ENCODE measurements at places on chromosomes 3 and 15.

DNA sequence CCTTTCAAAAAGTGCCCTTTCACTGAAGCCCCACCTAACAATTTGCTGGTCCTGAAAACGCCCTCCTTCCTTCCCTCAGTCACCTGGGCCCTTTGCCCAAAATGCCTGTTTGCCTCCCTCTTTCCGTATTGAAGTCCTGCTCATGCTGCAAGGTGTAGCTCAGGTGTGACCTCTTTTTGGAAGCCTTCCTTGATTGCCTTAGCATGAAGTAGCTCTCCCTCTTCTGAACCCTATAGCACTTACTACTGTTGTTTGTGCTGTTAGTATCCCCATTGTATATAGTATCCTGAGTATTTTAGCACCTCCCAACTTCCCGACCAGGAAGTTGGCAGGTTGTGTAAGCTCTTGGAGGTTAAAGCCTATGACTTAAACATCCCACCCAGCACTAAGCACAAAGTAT is 1.7 kb downstream of the PLS1 start:
- DNase-seq = no peak

DNA sequence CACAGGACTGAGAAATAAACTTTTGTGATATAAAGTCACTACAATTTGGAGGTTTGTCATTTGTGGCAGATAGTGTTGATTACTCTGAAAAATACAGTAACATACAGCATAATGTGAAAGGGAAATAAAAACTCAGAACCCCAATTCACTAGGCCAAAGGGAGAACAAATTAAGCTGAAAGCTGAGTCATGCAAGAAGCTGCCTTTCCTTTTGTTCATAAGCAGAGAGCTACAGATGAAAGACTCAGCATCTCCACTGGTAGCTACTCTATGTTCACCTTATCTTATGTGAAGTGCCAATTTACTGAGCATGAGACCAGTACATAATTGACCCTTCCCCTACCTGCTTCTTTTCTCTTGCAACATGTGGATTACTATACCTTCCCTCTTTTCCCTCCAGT is 19.3 kb upstream of the SLTM start:
- DNase-seq = no peak

GRCh38 chr3:13479332-13479581 is 849 bp upstream of the HDAC11 start:
- DNase-seq = peak; percentile 76

- DNase-seq = no peak
Measured at GRCh38 chr3:171994646-171995428, 44.5 kb upstream of the FNDC3B start.

DNA sequence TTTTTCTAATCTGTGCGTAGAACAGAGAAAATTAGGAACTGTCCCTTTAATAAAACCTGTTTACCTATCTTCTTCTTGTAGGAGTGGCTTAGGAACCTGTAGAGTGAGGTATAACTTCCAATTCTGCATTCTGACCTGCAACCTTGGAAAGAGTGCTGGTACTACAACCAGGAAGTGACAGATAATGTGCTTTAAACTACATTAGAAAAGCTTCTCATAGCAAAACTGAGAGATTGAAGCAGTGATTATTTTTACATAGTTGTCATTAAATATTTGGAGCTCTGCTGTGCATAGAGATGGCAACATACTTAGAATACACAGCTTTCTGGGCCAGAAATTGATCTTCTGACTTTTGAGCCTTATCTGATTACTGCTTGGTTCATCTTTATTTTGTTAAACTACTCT is 50.4 kb upstream of the ZDHHC23 start:
- DNase-seq = no peak

- DNase-seq = no peak
Measured at GRCh38 chr3:37136067-37136466, 38.3 kb downstream of the LRRFIP2 start.

GRCh38 chr15:61083081-61083787 is 145.9 kb downstream of the RORA start:
- no peak for DNase-seq

- no peak for DNase-seq
Measured at GRCh38 chr3:137761563-137762503, 2.3 kb upstream of the SOX14 start.

DNA sequence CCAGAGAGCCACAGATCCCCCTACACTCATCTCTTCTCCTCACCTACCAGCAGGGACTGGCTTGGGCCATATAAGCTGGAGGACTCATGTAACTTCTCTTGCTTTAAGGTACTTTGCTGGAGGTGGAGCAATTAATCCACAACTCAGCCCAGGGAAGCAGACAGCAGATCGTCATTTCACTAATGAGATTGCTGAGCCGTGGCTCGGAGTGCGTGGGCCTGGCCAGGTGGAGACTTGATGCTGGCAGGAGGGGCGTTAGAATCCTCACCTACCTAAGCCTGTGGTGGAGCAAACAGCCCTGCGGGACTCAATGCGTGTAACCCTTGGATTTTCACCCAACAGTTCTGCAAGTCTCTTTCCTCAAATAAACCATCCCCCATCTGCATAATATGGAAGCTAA is 253.2 kb downstream of the RORA start:
- no peak for DNase-seq

- no peak for DNase-seq
Measured at GRCh38 chr3:78689378-78689777, 1078.4 kb downstream of the ROBO1 start.

- no peak for DNase-seq
Measured at GRCh38 chr15:44084171-44084570, 110.9 kb downstream of the FRMD5 start.

DNA sequence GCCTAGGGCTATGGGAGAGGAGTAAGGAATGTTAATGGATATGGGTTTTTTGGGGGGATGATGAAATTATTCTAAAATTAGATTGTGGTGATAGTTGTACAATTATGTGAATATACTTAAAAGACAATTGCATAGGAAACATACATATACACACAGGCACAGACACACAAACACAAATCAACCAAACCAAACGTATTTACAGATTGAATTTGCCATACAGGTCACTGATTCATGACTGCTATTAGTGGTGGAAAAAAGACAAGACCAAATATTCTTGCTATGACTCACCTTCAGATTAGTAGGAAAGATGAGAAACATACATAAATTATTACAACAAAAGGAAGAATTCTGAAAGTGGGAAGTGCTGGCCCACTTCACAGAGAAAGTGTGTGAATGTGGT is 85.3 kb downstream of the C3orf38 start:
- DNase-seq = no peak

DNA sequence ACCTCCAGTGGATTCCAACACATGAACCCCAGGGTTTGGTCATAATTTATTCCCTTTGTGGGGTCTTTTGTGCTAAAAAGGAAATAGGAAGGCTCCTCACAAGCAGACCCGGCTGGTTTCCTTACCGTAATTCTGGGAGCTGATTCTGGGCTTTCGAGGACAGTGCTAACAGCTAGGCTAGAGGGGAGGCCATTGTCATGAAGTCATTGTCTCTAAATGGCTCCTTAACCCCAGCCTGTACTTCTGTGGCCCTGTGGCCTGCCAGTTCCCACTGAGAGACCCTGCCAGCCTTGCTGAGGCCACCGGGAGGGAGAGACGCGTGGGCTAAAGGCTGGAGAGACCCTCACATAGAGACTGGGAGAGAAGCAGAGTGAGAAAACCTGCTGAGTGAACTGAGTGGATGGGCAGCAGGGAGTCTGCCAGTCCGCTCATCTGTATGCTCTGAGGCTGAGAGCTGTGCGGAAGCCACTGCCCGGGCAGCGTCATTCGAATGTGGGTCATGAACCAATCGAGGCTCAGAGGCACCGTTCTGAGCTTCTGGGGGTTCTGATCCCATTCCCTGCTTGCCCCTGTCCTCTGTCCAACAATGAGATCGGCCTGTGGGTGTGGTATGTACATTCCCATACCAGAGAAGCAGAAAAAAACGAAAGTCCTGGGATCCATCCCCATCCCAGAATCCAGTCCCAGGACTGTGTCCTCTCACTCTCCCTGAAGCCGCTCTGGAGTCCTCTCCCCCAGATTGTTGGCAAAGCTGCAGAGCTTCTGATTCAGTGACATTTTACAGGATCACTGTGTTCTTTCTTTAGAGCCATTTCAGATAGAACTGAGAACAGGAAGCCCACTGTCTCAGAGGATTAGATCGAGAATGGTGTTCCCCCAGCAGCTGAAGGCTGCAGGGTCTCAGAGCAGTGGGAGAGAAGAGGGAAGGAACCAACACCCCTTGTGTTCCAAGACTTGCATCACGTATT is 21.3 kb upstream of the DGKG start:
- DNase-seq = no peak

- no peak for DNase-seq
Measured at GRCh38 chr3:127254730-127255129, 33.1 kb downstream of the PRR20G start.

DNA sequence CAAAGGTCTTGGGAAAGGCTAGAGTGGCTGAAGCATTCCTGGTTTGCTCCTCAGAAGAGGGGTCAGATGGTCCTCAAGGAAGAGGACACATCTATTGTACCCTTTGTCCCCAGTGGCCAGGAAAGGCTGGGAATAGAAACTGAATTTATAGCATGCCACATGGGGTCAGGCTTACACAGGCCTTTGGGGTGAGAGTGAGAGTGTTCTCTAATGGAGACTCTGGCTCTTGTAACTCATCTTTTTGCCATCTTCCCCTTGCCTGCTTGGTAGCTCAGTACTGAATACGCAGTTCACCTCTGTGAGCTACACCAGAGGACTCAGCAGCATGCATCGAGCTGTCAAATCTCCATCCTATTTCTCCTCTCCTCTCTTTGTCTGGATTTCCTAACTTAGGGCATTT is 87.5 kb downstream of the ATP2B2 start:
- DNase-seq = no peak

GRCh38 chr3:15496341-15496664 is 25.2 kb downstream of the COLQ start:
- DNase-seq = no peak

GRCh38 chr3:49536875-49537533 is 17.3 kb upstream of the BSN start:
- no peak for DNase-seq

DNA sequence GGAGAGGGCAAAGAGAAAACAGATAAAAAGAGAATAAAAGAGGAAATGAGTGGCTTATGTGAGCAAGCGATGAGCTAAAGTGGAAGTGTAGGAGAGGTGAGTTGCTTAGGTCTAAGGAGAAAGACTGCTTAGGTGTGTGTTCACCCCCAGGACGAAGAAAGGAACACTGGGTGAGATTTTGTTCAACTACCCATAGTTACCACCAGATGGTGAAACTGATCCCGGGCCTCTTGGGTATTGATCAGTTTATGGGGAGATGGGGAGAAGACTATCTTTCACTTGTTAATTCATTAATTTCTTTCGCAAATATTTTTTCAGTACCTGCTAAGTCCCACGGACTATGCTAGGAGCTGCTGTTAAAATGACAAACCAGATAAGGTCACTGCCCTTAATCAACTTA is 33.9 kb downstream of the GAP43 start:
- DNase-seq = no peak

- DNase-seq = no peak
Measured at GRCh38 chr3:75978686-75979085, 193.3 kb upstream of the ZNF717 start.

DNA sequence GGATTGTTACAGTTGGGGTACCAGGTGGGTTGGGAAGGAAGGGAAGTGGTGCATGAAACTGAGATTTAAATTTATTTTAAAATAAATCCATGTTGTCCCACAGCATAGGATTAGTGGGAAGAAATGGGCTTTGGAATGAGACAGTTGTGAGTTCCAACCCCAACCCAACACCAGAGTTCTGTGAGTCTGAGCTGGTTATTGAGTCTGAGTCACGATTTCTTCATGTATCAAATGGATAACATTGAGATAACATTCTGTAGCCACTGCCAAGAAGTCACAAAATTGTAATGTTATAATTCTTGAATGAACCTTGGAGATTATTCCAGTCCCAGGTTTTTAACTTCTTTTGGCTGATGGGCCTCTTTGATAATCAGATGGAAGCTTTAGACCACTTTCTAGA is 13.7 kb downstream of the IFT122 start:
- no peak for DNase-seq

- DNase-seq = no peak
Measured at GRCh38 chr15:100926971-100927756, 8.0 kb downstream of the LRRK1 start.

GRCh38 chr3:196268284-196269163 is 19.0 kb downstream of the PCYT1A start:
- DNase-seq = no peak

DNA sequence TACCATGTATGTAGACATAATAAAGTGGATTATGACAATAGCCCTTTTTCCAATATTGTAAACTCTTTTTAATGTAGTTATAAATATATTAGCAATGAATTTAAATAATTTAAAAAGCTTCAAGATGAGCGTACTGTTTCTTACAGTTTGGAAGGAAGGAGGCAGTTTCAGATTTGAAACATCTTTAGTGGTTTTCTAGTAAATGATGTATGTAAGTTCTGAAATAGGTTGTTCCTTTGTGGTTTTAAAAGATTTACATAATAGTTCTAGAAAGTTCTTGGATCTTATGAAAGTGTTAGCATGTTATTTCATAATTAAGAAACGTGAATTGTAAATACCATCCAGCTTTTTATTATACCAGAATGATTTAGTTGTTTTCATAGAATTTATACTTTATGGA is 16.0 kb downstream of the DNAJC19 start:
- no peak for DNase-seq

DNA sequence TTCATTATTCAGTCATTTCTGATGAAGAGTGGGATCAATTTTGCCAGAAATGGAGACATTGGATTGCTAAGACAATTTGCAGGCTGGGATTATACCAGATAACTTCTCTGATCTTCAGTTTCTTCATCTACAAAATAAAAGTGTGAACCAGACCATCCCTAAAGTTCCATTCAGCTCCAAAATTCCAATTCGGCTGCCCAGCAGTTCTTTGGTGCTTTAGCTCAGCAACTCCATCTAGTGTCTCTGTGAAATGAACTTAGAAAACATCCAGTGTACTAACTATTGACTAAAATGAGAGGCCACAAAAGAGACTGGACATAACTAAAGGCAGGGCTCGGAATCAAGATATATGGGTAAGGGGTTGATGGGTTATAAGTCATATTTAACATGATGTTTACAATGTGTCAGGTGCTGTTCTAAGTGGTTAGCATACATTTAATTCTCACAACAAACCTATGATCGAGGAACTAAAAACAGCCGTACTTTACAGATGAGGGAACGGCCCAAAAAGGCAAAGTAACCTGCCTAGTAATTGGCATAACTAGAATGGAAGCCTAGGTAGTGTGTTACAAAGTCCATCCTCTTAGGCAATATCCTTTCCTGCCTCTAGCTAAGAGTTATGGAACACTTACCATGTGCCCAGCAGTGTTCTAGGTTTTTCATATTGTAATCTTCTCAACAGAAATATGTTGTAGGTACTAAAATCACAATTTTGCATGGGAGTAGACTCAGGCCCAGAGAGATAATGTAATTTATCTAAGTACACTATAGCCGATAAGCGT is 17.0 kb downstream of the THAP10 start:
- no peak for DNase-seq

All from psoas muscle (tissue), 8 donors.